ENCODE measurements at places on chromosomes 2 and 18.

DNA sequence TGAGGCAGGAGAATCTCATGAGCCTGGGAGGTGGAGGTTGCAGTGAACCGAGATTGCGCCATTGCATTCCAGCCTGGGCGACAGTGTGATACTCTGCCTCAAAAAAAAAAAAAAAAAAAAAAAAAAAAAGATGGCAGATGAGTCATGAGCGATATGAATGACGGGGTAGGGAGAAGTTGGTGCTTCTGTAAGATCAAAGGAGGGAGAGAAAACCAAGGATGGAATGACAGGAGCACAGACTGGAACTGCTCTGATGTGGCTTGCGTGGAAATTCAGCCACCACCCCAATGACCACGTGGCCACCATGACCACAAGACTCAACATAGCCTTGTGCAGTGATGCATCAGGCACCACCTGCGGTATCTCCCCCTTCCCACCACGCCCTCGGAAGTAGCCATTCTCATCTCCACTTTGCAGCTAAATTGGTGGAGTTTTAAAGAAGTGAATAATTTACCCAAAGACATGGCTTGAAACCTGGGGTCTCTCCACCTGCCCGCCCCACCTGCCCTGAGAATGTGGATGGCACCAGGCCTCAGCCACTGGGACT, 96.0 kb downstream of the ACKR3 start:
- DNase-seq, result no peak

DNA sequence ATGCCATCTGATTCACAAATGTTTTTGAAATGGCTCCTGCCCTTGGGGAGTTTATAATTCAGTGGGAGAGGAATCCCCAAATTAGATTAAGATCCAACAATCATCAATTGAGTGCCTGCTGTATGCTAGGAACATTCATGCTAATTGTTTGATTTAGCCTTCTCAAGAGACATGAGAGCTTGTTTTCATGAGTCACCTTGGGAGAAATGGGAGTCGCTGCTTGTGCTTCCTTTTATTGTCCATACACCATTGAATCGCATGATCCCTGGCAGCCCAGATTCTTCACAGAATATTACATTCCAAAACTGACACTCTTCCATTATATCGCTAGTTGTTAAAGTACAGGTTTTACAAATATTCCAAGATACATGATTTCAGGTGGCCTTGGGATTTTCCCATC, 106.0 kb upstream of the MAP3K20 start:
- DNase-seq, result no peak

DNA sequence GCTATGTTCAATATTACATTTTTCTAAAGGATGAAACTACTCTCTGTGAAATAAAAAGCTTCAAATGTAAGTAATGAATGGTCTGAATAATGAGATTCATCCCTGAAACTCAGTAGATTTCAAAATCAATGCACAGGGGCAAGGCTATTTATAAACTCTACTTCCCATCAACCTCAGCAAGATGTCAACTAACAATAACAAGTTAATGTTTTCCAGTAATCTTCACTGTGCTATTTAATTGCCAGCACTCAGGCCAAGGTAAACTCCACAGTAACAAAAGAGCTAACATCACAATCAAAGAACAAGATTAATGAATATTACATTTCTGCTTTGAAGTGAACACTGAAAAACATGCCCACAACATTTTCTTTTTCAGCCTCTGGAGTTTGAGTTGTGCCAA, 144.3 kb upstream of the ZFP36L2 start:
- peak; percentile 80 for DNase-seq

DNA sequence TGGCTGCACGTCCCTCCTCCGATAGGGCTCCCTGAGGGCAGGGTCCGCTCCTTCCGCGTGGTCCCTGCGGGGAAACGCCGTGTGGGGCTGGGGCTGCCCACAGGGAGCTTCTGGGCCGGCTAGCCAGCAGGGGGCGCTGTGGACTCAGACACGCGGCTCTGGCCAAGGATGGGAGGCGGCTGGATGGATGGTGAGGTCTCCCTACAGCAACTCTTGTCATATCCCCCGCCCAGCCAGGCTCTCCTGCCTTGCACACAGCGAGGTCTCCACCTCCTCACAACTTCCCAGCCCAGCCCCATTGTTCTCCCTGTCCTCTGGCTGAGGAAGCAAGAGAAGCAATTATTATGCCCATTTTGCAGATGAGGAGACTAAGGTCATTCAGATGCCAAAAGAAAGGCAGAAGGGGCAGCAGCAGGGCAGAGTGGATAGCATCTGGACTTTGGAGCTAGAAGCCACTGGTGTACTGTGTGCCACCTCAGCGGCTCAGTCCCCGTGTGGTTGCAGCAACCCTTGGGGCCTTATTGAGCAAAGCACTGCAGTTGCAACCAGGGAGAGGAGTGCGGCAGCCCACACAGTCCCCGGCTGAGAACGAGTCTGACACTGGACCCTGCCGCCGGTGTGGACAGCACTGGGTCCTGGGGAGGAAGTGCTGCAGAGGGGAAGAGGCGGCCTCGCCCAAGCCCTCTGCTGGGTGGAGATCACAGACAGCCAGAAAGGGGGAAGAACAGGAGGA, 99.0 kb downstream of the ZFP36L2 start:
- DNase-seq, result no peak

- DNase-seq, result no peak
Measured at GRCh38 chr18:4677006-4677405, 221.9 kb upstream of the DLGAP1 start.

DNA sequence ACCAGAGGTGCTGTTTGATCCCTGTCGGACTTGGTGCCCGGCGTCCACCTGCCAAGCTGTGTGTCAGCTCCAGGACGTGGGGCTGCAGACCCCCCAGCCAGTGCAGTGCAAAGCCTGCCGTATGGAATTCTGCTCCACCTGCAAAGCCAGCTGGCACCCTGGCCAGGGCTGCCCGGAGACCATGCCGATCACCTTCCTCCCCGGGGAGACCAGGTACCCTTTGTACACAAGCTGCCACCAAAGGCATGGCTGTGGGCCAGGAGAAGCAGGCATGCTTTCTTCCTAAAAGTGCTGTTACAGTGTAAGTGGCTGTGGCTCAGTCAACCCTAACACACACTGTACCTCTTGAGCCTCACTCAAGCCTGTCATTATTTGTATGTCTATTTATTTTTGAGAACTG, 103.3 kb downstream of the RNF144A start:
- no peak for DNase-seq

- DNase-seq, result peak; percentile 25
Measured at GRCh38 chr18:58493516-58494253, 135.2 kb downstream of the ALPK2 start.

GRCh38 chr2:24477229-24477628, 13.8 kb upstream of the NCOA1 start:
- no peak for DNase-seq

DNA sequence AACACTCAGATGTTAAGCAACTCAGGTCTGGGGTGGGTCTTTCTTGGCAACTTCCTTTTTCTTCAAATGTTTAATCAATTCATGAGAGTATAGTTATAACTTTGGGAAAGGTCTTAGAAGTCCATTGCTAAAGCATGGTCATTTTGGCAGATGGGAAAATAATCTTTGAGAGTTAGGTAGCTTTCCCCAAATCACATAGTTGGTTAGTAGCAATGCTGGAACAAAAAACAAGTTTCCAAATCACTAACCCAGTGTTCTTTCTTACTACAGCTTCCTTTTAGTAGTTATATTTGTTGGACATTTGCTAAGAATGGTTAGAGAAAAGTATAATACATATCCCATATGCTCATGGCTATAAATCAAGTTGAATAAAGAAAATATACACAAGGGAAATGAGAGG, 185.2 kb upstream of the SLC14A2 start:
- no peak for DNase-seq

DNA sequence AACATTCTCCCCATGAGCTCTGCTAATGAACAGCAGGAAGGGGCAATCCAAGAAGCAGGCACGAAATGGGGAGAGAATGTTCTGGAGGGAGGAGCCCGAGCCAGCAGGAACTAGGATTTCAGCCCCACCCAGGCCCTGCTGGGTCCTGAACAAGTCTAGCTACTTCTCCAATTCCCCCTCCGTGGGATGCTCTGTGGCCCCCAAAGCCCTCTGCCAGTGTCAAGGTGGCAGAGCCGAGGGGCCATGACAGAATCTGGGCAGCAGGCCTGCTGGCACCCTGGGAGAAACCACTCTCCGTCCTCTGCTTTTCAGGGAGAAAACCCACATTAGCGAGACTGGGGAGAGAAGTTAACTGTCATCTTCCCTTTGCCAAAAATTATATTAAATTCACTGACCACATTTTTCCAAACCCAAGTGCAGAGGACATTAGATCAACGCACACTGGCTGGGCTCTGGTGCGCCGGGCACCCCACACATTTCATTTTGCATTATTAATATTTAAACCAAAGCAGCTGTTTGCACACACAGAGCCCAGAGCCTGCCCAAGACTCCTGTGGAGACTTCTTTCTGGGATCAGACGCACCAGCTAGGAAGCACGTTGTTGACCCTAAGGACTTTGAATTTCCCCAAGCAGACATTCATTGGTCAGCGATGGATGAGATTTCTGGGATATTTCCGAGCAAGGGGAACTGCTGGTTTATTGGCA, 80.2 kb upstream of the PKDCC start:
- DNase-seq, result no peak

DNA sequence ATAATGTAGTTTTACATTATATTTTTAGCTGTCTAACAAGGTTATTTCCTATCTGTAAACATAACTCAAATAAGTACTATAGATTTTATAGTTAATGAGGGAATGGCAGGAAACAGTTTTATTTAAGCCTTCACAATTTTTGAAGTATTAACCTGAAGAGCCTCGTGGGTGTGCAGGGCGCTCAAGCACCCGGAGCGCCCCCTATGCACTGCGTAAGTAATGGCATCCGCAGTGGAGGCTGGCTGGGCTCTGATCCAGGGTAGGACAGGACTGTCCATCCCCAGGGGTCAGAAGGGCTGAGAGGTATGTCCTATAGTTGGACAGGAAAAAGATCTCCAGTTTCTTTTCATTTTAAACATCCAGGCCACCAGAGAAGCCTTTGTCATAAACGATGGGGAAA, 8.2 kb upstream of the GBX2 start:
- DNase-seq, result no peak

GRCh38 chr2:238597638-238598528, 171.2 kb downstream of the ASB1 start:
- DNase-seq, result no peak

Measured in epithelial cell of proximal tubule (primary cell).